T-cell (primary cell): ENCODE measurements at places on chromosomes 13 and 19. TPM values are rescaled to one million over a fixed set of nuclear protein-coding genes. Genes with fewer than 3 reads are reported as not detected.

The MBD3L2B gene
- total RNA-seq, result not detected

The ANKRD24 gene
- total RNA-seq, result 2.2 TPM

The ERICH4 gene
- 0.29 TPM for total RNA-seq

The RGL3 gene
- not detected for total RNA-seq

The CAPN12 gene
- total RNA-seq, result 2.5 TPM

The ZSWIM4 gene
- total RNA-seq, result 6.1 TPM

The C13orf42 gene
- not detected for total RNA-seq

GRCh38 chr19:43519436-43520088, 7.4 kb downstream of the ETHE1 start:
- peaks cover 14% of the 10 kb centered on the region for H3K36me3 ChIP-seq
- peak; percentile 67 for DNase-seq
- H3K4me1 ChIP-seq, result peaks cover 9% of the 10 kb centered on the region
- no peaks in the 10 kb centered on the region for H3K27me3 ChIP-seq
- H3K27ac ChIP-seq, result no peak overlapping the region

DNA sequence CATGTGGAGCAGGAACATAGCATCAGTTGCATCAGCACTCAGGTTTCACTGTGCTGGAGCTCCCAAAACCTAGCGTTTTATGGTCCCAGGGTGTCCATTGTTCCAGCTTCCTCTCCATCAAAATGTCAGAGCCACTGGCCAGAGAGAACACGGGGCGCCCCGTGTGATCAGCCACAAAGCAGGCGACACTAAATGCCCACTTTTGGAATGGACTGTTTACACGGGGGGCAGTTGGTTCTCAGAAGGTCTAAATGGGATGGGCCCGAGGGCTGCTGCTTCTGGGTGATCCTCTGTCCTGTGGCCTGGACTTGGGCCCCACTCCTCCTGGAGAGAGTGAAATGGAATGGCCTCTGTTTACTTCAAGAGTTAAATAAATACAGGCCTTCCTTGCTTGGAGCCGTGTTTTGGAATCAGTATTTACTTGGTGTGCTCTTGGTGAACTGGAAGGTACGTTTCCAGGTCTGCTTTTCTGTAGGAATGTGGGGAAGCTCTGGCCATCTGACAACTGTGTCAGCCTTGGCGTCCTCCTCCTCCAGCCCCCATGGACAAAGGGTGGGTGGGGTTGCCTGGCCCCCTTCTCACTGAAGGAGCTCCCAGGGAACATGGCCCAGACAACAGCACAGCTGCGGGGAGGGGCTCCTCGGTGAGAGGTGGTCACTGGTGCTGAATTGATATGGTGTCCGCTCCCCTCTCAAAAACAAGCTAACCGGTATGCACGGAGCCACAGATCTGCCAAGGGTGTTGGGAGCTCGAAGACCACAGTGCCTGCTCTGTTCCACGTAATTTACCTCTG, 16.1 kb upstream of the MCF2L start:
- H3K4me3 ChIP-seq, result no peak overlapping the region
- H3K27me3 ChIP-seq, result peaks cover 33% of the 10 kb centered on the region
- H3K27ac ChIP-seq, result no peak overlapping the region
- no peak for DNase-seq

DNA sequence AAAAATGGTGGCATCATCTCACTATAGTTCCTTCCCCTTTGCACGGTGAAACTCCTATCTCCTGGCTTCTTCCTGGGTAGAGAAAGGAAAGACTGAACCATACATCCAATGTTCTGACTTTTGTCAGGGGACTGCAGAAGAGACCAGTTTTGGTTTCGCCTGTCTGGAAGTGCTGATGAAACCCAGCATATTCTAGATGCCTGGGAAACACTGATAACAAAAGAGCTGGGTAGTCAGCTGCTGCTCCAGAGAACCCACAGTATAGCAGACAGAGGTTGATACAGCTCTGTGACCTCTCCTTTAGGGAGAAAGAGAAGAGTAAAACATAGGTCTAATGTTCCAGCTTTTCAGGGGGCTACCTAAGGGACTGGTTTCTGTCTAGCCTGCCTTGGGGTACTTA, 695.3 kb downstream of the DIAPH3 start:
- DNase-seq, result no peak
- no peak overlapping the region for H3K27ac ChIP-seq
- H3K27me3 ChIP-seq, result no peaks in the 10 kb centered on the region
- H3K36me3 ChIP-seq, result no peaks in the 10 kb centered on the region
- H3K4me3 ChIP-seq, result no peak overlapping the region

DNA sequence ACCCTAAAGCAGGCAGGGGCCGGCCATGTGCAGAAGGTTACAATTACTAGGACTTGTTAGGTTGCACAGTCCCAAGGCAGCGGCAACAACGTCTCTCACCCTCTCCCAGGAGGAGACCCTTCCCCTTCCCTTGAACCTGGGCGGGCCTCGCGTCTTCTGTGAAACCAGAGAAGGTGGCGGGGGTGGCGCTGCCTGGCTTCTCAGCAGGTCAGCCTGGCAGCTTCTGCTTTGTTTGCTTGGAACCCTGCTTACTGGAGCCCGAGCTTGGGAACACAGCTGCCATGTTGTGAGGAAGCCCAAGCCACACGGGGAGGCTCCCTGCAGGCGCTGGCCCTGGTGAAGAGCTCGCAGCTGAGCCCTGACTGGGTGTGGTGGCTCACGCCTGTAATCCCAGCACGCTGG, 15.5 kb downstream of the MKNK2 start:
- no peak overlapping the region for H3K27ac ChIP-seq
- peaks cover 47% of the 10 kb centered on the region for H3K4me1 ChIP-seq
- DNase-seq, result no peak
- peaks cover 8% of the 10 kb centered on the region for H3K36me3 ChIP-seq
- no peaks in the 10 kb centered on the region for H3K27me3 ChIP-seq

- no peak overlapping the region for H3K27ac ChIP-seq
- H3K4me3 ChIP-seq, result no peak overlapping the region
- no peak for DNase-seq
Measured at GRCh38 chr13:102792396-102792795, 6.4 kb downstream of the POGLUT2 start.

DNA sequence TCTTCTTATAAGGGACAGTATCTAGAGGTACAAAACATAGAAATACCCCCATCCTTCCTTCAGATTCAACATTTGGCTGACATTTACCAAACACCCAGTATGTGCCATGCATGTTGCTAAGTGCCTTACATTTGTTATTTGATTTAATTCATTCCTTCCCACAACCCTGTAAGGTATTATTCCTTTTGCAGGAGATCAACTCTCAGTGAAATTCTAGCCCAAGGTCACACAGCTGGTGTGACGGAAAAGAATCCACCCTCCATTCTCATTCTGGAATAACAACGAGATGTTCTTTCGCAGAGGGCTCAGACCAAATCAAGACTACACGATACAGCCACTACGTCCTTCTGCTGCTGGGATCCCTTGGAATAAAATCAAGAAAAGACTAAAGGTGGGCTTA, 67.8 kb downstream of the C13orf42 start:
- no peaks in the 10 kb centered on the region for H3K36me3 ChIP-seq
- no peak overlapping the region for H3K27ac ChIP-seq
- no peak overlapping the region for H3K4me3 ChIP-seq
- no peaks in the 10 kb centered on the region for H3K4me1 ChIP-seq
- H3K27me3 ChIP-seq, result no peaks in the 10 kb centered on the region
- no peak for DNase-seq

GRCh38 chr19:30558793-30559192, 186.6 kb downstream of the ZNF536 start:
- H3K4me1 ChIP-seq, result no peaks in the 10 kb centered on the region
- no peak overlapping the region for H3K4me3 ChIP-seq
- no peaks in the 10 kb centered on the region for H3K36me3 ChIP-seq
- no peak overlapping the region for H3K27ac ChIP-seq

GRCh38 chr19:38081547-38082255, 142.3 kb downstream of the DPF1 start:
- H3K36me3 ChIP-seq, result peaks cover 5% of the 10 kb centered on the region
- no peak overlapping the region for H3K27ac ChIP-seq
- no peak for DNase-seq
- H3K4me3 ChIP-seq, result no peak overlapping the region

- H3K4me3 ChIP-seq, result no peak overlapping the region
- H3K27ac ChIP-seq, result no peak overlapping the region
- H3K36me3 ChIP-seq, result no peaks in the 10 kb centered on the region
- no peaks in the 10 kb centered on the region for H3K4me1 ChIP-seq
Measured at GRCh38 chr13:81770868-81771505, 1430.1 kb upstream of the SPRY2 start.

- no peak overlapping the region for H3K27ac ChIP-seq
- no peaks in the 10 kb centered on the region for H3K27me3 ChIP-seq
- no peaks in the 10 kb centered on the region for H3K4me1 ChIP-seq
- H3K36me3 ChIP-seq, result no peaks in the 10 kb centered on the region
- DNase-seq, result no peak
Measured at GRCh38 chr13:74464670-74465069, 330.5 kb upstream of the KLF12 start.

DNA sequence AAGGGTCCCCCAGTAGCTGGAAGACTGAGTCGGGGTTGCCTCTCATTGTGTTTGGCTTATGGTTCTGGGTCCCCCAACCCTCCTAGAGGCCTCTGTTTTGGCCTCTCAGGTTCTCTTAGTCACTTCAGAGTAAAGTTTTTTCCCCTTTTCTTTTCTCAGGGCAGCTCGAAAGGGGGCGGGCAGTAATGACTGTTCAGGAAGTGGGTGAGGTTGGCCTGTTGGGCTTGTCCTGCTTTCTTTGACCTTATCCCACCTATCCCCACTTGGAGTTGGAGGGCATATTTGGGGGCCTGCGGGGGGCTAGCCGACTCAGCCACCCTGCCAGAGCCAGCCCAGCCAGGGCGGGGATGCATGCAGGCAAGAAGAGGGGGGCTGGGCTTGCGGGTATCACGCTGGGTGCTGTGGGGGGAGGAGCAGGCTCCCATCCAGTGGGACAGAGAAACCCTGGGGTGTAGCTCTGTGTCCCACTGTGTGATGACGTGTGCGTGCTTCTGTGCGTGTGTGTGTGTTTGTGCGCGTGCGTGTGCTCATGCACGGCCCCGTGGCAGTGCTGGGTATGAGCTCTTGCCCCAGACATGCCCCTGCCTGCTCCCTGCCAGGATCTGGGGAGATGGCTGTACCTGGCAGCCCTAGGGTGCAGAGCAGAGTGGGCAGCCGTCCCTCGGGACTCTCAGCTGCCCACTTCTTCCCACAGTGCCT, 1.4 kb downstream of the CIC start:
- H3K4me1 ChIP-seq, result peaks cover 21% of the 10 kb centered on the region
- no peaks in the 10 kb centered on the region for H3K27me3 ChIP-seq
- peak overlapping the region; percentile 65 for H3K4me3 ChIP-seq
- peaks cover 19% of the 10 kb centered on the region for H3K36me3 ChIP-seq
- DNase-seq, result peak; percentile 43

DNA sequence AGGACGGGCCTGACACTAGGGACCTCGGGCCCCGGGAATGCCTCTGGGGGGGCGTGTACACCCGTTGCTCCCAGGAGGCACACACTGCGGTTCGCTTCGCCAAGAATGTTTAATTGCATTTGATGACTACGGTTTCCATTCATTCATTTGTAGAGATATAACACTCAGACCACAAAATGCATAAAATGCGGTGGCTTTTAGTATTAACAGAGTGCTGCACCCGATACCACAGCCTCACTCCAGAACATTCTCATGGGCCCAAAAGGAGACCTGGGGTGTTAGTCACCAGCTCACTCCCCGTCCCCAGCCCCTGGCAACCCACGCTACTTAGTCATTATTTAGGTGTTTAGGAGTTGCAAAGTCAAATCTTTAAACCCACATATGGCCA, 21.8 kb downstream of the HCN2 start:
- DNase-seq, result peak; percentile 34
- H3K27me3 ChIP-seq, result peaks cover 2% of the 10 kb centered on the region
- H3K4me1 ChIP-seq, result peaks cover 48% of the 10 kb centered on the region
- peak overlapping the region; percentile 59 for H3K27ac ChIP-seq
- peak overlapping the region; percentile 72 for H3K4me3 ChIP-seq

DNA sequence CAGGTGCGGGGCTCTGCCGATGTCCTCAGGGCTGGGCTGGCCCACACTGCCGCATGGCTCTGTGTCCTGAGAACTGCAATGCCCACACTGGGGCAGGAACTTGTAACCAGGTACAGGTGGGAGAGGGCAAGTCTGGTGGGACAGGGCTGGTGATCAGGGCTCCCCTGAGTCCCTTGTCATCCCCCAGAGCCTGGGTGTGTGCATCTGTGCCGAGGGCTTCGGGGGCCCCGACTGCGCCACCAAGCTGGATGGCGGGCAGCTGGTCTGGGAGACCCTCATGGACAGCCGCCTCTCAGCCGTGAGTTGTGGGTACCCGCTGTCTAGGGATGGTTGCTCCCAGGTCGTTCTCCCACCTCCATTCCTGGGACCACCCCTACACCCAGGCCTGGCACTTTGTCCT, 30.5 kb downstream of the MEGF8 start:
- no peak overlapping the region for H3K4me3 ChIP-seq
- H3K36me3 ChIP-seq, result peaks cover 5% of the 10 kb centered on the region
- H3K27me3 ChIP-seq, result no peaks in the 10 kb centered on the region

DNA sequence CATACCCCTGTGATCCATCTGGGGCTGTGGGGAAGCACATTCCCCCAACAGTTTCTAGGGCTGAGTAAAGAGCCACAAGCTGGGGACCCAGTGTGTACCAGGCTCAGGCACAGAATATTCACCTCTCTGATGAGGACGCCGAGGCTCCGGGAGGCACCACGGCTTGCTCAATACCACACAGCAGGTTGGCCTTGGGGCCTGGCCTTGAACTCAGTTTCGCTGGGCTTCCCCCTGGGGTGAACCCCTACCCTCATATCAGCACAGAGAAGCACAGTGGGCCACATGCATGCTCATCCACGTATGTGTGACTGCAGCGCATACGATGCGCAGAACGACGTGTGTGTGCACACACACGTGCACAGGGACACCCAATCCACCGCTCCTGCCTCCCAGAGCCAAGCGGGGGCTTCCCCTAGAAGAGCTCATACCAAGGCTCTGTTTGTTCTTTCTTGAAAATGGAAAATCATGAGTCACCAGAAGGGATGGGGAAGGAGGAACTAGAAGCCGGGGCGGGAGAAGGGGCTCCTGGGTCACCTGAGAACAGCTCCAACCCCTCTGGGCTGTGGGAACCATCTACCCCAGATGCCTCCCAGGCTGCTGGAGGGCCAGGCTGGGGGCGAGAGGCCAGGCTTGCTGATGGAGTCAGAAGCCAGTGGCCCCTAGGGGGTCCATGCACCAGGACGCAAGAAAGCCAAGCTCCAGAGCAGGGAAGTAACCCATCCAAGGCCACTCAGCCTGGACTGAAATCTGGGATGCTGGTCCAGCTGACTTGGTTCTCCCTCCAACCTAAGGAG, 4.9 kb upstream of the PDE4C start:
- no peak overlapping the region for H3K27ac ChIP-seq
- no peaks in the 10 kb centered on the region for H3K27me3 ChIP-seq
- DNase-seq, result no peak
- H3K36me3 ChIP-seq, result no peaks in the 10 kb centered on the region

- no peaks in the 10 kb centered on the region for H3K36me3 ChIP-seq
- no peaks in the 10 kb centered on the region for H3K27me3 ChIP-seq
- no peak overlapping the region for H3K4me3 ChIP-seq
- no peaks in the 10 kb centered on the region for H3K4me1 ChIP-seq
- H3K27ac ChIP-seq, result no peak overlapping the region
Measured at GRCh38 chr13:31908696-31909411, 122.7 kb upstream of the FRY start.

DNA sequence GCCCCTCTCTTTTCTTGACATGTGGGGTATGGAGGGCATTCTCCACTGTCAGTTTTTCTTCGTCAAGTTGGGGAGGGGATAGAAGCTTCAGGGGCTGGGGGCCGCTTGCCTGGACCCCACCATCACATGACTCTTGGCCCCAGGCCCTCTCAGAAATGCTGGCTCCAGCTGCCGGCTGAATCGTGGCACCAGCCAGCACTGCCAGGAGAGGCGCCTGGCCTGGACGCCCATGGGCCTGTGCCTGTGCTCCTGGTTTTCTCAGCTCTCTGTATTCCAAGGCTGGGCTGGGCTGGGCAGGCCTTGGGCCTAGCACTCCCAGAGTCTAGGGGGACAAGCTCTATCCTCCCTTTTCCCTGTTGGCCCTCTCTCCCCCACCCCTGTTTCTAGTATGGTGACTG, 38.6 kb downstream of the LYL1 start:
- peaks cover 5% of the 10 kb centered on the region for H3K27me3 ChIP-seq
- H3K36me3 ChIP-seq, result no peaks in the 10 kb centered on the region
- H3K4me1 ChIP-seq, result peaks cover 19% of the 10 kb centered on the region
